ENCODE measurements at places on chromosomes 13 and 19.

GRCh38 chr13:103100830-103101229 lies 34.6 kb upstream of the SLC10A2 start:
- DNase-seq = no peak

- no peak for DNase-seq
These were observed 9.6 kb upstream of the SUCLA2 start for GRCh38 chr13:48010698-48011097.

- DNase-seq = no peak
These were observed 65.7 kb downstream of the PAN3 start for GRCh38 chr13:28204043-28204442.

GRCh38 chr13:97067017-97067895 lies 73.0 kb upstream of the OXGR1 start:
- DNase-seq = no peak

DNA sequence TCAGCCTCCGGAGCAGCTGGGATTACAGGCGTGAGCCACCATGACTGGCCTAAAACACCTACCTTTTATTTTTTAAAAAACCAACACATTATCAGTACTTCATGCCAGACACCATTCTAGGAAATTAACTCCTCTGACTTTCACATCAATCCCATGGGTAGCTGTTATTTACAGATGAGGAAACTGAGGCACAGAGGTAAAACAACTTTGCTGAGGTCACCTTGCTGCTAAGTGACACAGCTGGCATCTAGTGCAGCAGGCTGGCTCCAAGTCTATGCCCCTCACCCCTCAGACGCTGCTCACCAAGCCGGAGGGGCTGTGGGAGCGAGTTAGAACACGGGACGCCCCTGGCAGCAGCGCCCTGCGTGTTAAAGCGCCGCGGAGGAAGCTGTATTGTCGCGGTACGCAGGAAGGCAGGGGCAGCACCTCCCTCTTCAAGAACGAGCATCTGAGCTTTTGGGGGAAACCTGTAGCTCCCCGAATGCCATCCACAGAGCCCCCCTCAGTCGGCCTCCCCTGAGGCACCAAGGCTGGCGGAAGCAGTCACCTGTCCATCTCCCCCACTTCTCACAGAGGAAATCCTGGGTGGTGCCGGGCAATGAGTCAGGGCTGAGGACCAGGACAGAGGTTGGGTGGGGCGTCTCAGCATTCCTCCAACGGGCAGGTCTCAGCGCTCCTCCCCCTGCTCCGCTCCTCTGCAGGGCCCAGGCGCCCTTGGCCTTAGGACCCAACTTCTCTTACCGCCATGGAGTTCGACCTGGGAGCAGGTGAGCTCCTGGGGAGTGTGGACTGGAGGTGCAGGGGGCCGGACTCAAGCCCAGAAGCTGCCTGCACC lies at the start of gene C19orf33:
Gene C19orf33 (plus strand): TSS at position 735 of the 835 bp plus-strand sequence. CDS start 11 bp downstream, at position 746.
- no peak for DNase-seq

GRCh38 chr19:50376166-50377050 lies at the start of gene NR1H2:
Gene NR1H2, plus strand, starts transcription at chr19:50376457. Its CDS starts 1,149 bp downstream, at chr19:50377606.
- DNase-seq = peak; percentile 95

DNA sequence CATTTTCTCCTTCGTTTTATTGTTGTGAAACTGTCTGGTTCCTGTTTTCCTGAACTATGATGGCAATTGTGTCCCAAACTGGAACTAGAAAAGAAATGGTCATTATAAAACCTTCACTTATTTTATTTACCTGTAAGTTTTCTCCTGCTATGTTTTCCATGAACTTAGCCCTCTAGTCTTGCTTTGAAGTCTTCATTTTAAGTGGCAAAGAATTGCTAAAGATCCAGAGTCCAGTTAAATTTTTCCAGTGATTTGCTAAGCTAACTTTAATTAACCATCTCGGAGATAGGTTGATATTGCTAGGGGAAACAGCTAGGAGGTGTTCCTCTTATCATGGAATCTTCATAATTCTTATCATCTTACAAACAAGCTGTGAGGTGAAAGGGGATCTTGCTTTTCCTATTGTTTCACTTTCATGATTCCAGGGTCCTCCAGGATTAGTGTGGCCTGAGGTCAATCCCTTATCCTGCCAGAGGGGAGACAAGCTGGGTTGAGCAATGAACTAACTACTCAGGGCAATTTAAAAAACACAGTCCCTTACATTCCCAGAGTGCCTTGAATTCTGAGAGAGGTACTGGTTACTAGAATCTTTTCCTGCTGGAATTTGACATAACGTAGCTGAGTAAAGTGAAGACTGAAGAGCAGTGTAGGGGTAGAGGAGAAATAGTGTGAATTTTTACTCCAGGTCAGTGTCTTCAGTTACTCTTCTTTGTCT lies 112.5 kb downstream of the ESD start:
- DNase-seq = no peak
